ENCODE measurements at places on chromosomes 1 and 21. TPM values are rescaled to one million over a fixed set of nuclear protein-coding genes. Genes with fewer than 3 reads are reported as not detected.

NMNAT2 gene
- 6.6 TPM for total RNA-seq

LAMB3 gene
- total RNA-seq: 650 TPM

PRR9 gene
- not detected for total RNA-seq

DDX59 gene
- 29.4 TPM for total RNA-seq

LHX8 gene
- total RNA-seq: not detected

SPATA45 gene
- not detected for total RNA-seq

FNDC10 gene
- total RNA-seq: 7.9 TPM

RAB3B gene
- 4.5 TPM for total RNA-seq

DNA sequence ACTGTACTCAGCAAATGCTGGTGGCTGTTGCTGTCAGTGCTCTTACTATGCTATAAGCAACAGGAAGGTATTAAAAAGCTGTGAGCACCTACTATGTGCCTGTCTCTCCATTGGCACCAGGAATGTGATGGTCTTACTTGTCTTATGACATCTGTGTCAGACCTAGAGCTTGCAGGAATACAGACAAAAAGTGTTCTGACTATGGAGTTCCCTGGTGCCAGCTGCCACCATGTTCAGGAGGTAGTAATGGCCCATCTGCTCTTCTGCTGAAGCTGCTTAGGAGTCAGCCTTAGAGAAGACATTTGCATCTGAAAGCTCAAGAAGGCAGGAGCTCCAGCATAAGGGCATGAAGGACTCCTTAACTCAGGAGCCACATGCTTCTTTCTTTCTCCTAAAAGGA, 52.3 kb downstream of the MAB21L3 start:
- DNase-seq: no peak
- H3K36me3 ChIP-seq: no peaks in the 10 kb centered on the region
- no peak overlapping the region for H3K4me3 ChIP-seq
- no peak overlapping the region for H3K27ac ChIP-seq
- H3K27me3 ChIP-seq: no peaks in the 10 kb centered on the region
- H3K4me1 ChIP-seq: no peaks in the 10 kb centered on the region

DNA sequence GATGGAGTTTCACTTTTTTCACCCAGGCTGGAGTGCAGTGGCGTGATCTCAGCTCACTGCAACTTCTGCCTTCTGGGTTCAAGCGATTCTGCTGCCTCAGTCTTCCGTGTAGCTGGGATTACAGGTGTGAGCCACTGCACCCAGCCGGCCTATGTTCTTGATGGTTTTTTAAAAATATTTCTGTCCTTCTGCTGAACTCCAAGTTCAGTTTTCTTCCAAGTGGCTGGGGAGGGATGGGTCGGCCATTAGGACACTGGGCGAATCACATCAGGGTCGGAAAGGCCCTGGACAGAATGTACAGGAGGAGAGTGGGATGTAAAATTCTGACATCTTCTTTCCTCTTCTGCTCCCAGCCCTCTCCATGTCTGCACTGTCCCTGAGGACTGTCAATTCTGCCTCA, 289.6 kb downstream of the PTPRU start:
- DNase-seq: no peak
- H3K4me1 ChIP-seq: no peaks in the 10 kb centered on the region
- H3K36me3 ChIP-seq: no peaks in the 10 kb centered on the region
- no peak overlapping the region for H3K27ac ChIP-seq
- no peaks in the 10 kb centered on the region for H3K27me3 ChIP-seq

GRCh38 chr1:94590203-94591137, 48.9 kb upstream of the F3 start:
- DNase-seq: no peak
- H3K27ac ChIP-seq: no peak overlapping the region
- no peaks in the 10 kb centered on the region for H3K27me3 ChIP-seq

DNA sequence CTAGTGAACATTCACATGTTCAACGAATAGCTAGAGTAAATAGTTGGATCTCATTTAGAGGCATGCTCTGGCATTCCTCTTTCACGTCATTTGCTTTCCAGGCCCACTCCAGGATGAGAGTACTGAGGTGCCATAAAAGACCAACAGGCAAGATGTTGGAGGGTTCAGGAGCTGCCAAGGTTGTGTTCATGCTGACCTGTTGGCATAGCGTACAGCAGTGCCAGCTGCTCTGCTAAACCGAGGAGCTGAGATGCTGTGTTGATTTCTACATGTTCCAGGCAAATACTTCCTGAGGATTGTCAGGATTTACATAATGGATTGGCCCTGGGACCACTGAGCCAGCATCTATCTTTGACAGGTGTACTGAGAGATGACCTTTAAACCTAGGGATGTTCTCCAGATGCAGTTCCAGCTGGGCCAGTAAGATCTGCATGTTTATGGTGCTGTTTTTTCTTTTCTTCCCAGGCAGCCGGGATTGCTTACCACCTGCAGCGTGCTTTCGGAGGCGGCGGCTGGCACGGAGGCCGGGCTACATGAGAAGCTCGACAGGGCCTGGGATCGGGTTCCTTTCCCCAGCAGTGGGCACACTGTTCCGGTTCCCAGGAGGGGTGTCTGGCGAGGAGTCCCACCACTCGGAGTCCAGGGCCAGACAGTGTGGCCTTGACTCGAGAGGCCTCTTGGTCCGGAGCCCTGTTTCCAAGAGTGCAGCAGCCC, 66.9 kb downstream of the DISC1 start:
- DNase-seq: no peak
- H3K36me3 ChIP-seq: no peaks in the 10 kb centered on the region

GRCh38 chr1:226371027-226371694, 36.7 kb downstream of the PARP1 start:
- no peak for DNase-seq
- 0 out of 2 replicates have a peak, but pooled peaks cover 1% of the 10 kb centered on the region for H3K4me1 ChIP-seq
- H3K36me3 ChIP-seq: peaks cover 93% of the 10 kb centered on the region
- no peak overlapping the region for H3K27ac ChIP-seq
- H3K27me3 ChIP-seq: no peaks in the 10 kb centered on the region

GRCh38 chr21:15486460-15487195, 243.2 kb upstream of the USP25 start:
- no peak overlapping the region for H3K27ac ChIP-seq
- H3K27me3 ChIP-seq: no peaks in the 10 kb centered on the region
- no peak overlapping the region for H3K4me3 ChIP-seq
- H3K4me1 ChIP-seq: peaks cover 16% of the 10 kb centered on the region
- no peaks in the 10 kb centered on the region for H3K36me3 ChIP-seq

GRCh38 chr1:13751458-13751871, 51.5 kb downstream of the PRDM2 start:
- H3K4me3 ChIP-seq: peak overlapping the region; percentile 68
- no peaks in the 10 kb centered on the region for H3K36me3 ChIP-seq
- H3K27me3 ChIP-seq: no peaks in the 10 kb centered on the region
- DNase-seq: no peak
- peaks cover 25% of the 10 kb centered on the region for H3K4me1 ChIP-seq

GRCh38 chr1:234538930-234539649, 60.1 kb upstream of the TARBP1 start:
- no peaks in the 10 kb centered on the region for H3K27me3 ChIP-seq
- no peak overlapping the region for H3K4me3 ChIP-seq
- H3K27ac ChIP-seq: no peak overlapping the region
- no peak for DNase-seq

GRCh38 chr21:38330666-38331065, 73.9 kb downstream of the KCNJ15 start:
- H3K27ac ChIP-seq: no peak overlapping the region
- no peaks in the 10 kb centered on the region for H3K27me3 ChIP-seq
- no peak overlapping the region for H3K4me3 ChIP-seq
- H3K4me1 ChIP-seq: no peaks in the 10 kb centered on the region

GRCh38 chr1:224745924-224746323, 129.8 kb downstream of the CNIH3 start:
- H3K27me3 ChIP-seq: peaks cover 5% of the 10 kb centered on the region
- no peaks in the 10 kb centered on the region for H3K36me3 ChIP-seq
- no peak overlapping the region for H3K27ac ChIP-seq
- H3K4me1 ChIP-seq: peaks cover 7% of the 10 kb centered on the region
- H3K4me3 ChIP-seq: no peak overlapping the region

GRCh38 chr1:236113324-236114032, 28.9 kb upstream of the GPR137B start:
- no peaks in the 10 kb centered on the region for H3K36me3 ChIP-seq
- H3K27me3 ChIP-seq: no peaks in the 10 kb centered on the region
- H3K4me3 ChIP-seq: no peak overlapping the region
- H3K27ac ChIP-seq: no peak overlapping the region

DNA sequence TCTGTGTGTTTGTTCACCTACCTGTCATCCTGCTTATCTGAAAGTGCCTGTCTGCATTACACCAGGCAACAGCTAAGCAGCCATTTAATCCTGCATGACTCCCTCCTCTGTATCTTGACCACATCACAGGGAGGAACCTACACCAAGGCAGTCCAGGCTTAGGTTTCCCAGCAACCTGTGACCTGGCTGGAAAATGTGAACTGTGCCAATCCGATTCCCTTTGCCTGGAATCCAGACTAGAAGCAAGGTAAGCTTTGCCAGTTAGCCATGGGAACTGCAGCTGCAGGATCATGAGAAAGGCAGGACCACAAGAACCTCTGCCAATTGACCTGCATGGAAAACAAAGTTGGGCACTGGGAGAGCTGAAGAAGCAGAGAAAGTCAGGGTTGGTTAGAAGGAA, 6.3 kb upstream of the ATP1B1 start:
- H3K4me3 ChIP-seq: no peak overlapping the region
- no peaks in the 10 kb centered on the region for H3K36me3 ChIP-seq
- H3K27me3 ChIP-seq: no peaks in the 10 kb centered on the region

GRCh38 chr21:45089964-45090363, 15.6 kb downstream of the ADARB1 start:
- no peaks in the 10 kb centered on the region for H3K4me1 ChIP-seq
- no peaks in the 10 kb centered on the region for H3K27me3 ChIP-seq
- H3K4me3 ChIP-seq: no peak overlapping the region
- no peak for DNase-seq

- H3K4me1 ChIP-seq: peaks cover 8% of the 10 kb centered on the region
- no peak for DNase-seq
- H3K4me3 ChIP-seq: no peak overlapping the region
- H3K36me3 ChIP-seq: no peaks in the 10 kb centered on the region
- no peak overlapping the region for H3K27ac ChIP-seq
These were observed 1.7 kb downstream of the SEMA6C start for GRCh38 chr1:151144474-151145303.

DNA sequence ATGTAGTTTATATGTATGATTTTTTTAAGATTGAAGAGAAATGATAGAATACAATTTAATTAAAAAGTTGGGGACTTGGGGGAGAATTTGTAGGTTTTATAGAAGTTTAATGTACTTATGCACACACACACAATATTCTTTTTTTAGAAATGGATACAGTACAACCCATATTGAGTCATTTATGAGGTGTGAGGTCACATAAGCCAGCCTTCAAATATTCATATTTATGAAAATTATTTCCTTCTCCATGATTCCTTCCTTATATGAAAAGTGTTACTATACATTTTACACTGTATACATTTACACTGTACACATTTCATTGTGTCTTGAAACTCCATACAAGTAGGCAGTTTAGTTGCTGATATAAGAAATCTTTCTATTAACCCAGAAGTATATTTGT, 96.2 kb upstream of the CHODL start:
- H3K27me3 ChIP-seq: no peaks in the 10 kb centered on the region
- H3K4me3 ChIP-seq: no peak overlapping the region
- no peak overlapping the region for H3K27ac ChIP-seq
- H3K36me3 ChIP-seq: no peaks in the 10 kb centered on the region
- no peak for DNase-seq

DNA sequence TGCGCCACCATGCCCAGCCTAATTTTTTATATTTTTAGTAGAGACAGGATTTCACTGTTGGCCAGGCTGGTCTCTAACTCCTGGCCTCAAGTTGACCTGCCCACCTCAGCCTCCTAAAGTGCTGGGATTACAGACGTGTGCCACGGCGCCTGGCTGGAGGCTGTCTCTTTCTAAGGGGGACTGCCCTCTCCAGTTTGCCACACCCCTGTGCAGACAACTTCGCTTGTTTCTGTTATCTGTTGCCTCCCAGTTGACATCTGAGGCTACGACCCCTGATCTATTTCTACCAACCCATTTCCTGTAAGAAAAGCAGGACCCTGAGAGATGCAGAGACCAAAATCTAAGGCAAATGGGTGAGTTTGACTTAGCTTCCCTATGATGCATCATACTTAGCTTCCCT, 24.0 kb upstream of the VASH2 start:
- H3K27ac ChIP-seq: no peak overlapping the region
- H3K27me3 ChIP-seq: no peaks in the 10 kb centered on the region
- H3K36me3 ChIP-seq: no peaks in the 10 kb centered on the region
- DNase-seq: no peak
- no peak overlapping the region for H3K4me3 ChIP-seq

DNA sequence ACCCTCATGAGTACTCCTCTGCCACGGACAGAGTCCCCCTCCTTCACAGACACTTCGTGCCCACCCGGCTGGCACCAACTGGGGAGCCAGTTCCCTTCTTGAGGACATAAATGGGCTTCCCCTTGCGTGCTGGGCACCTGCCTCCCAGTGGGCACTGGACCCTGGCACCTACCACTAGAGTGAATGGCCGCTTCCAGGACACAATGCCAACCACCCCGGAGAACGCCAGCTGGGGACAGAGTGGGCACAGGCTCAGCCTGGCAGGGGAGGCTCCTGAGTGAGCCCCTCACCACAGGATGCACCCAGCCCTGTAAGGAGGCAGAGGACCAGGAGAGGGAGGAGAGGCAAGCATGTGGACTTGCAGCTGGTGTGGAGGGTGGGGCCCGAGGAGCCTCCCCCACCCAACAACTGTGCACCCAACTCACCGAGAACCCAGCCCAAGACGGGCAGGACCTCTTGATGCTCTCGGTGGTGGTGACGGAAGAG, 1.0 kb downstream of the ENTREP3 start:
- peak overlapping the region; percentile 87 for H3K4me3 ChIP-seq
- peak overlapping the region; percentile 33 for H3K27ac ChIP-seq
- no peak for DNase-seq
- H3K27me3 ChIP-seq: no peaks in the 10 kb centered on the region
- peaks cover 3% of the 10 kb centered on the region for H3K36me3 ChIP-seq

- H3K4me3 ChIP-seq: no peak overlapping the region
- H3K27ac ChIP-seq: no peak overlapping the region
- no peaks in the 10 kb centered on the region for H3K36me3 ChIP-seq
- H3K27me3 ChIP-seq: peaks cover 53% of the 10 kb centered on the region
- DNase-seq: no peak
These were observed 67.5 kb upstream of the RNPC3 start for GRCh38 chr1:103457886-103458455.

GRCh38 chr1:36805979-36806640, 228.2 kb downstream of the GRIK3 start:
- H3K36me3 ChIP-seq: no peaks in the 10 kb centered on the region
- peaks cover 57% of the 10 kb centered on the region for H3K27me3 ChIP-seq
- H3K4me3 ChIP-seq: no peak overlapping the region
- DNase-seq: no peak

DNA sequence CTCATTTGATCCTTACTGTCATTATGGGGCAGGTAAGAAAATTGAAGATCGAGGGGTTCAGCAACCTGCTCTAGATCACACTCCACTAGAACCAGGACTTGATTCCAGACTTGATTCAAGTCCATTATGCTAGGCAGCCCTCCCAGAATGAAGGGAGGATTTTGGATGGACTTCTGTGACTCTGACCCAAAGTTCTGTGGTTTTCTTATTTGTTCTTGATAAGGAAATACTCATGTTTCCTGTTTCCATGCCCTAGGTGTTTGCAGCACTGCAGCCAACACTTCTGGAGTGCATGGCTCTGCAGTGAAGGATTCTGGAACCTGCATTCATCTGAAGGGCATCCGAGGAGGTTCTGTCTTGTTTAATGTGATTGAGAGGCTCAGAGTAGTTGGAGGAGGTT, 140.0 kb downstream of the FCRL5 start:
- H3K4me1 ChIP-seq: no peaks in the 10 kb centered on the region
- no peak overlapping the region for H3K4me3 ChIP-seq
- peaks cover 59% of the 10 kb centered on the region for H3K27me3 ChIP-seq
- no peaks in the 10 kb centered on the region for H3K36me3 ChIP-seq
- DNase-seq: no peak

- peaks cover 7% of the 10 kb centered on the region for H3K27me3 ChIP-seq
- no peaks in the 10 kb centered on the region for H3K36me3 ChIP-seq
- H3K27ac ChIP-seq: no peak overlapping the region
- H3K4me1 ChIP-seq: no peaks in the 10 kb centered on the region
- no peak for DNase-seq
- H3K4me3 ChIP-seq: no peak overlapping the region
These were observed 61.2 kb upstream of the ETV3 start for GRCh38 chr1:157199421-157199755.

All from PC-3 (cell line).